CD4-positive, alpha-beta memory T cell (primary cell): ENCODE measurements at places on chromosomes 5 and 9. TPM values are rescaled to one million over a fixed set of nuclear protein-coding genes. Genes with fewer than 3 reads are reported as not detected.

- H3K27me3 ChIP-seq, result no peaks in the 10 kb centered on the region
- H3K4me3 ChIP-seq, result no peak overlapping the region
- peaks cover 38% of the 10 kb centered on the region for H3K4me1 ChIP-seq
- no peaks in the 10 kb centered on the region for H3K36me3 ChIP-seq
- no peak overlapping the region for H3K27ac ChIP-seq
- no peak for DNase-seq
Observed at GRCh38 chr5:136040746-136041415, 12.1 kb downstream of the TGFBI start.

DNA sequence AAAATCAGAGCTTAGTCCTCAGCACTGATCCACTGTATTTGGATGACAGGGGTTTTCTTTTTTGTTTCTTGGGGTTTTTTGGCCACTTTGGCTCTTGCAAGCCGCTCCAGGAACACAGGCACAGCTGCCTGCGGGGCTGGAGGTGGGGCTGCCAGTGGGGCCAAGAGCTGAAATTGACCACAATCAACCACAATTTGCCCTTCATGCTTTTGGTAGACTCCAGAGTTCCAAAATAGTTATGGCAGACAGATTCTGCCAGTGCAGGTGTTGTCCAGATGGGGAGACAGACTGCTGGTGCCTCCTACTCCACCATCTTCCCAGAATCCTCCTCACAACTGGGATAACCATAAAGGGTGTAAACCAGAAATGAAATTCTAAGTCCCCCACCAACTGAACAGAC is 36.5 kb downstream of the PLEKHG4B start:
- no peaks in the 10 kb centered on the region for H3K4me1 ChIP-seq
- no peak overlapping the region for H3K4me3 ChIP-seq
- H3K36me3 ChIP-seq, result no peaks in the 10 kb centered on the region
- H3K27me3 ChIP-seq, result no peaks in the 10 kb centered on the region
- no peak for DNase-seq

- peaks cover 49% of the 10 kb centered on the region for H3K4me1 ChIP-seq
- no peak overlapping the region for H3K27ac ChIP-seq
- H3K27me3 ChIP-seq, result no peaks in the 10 kb centered on the region
- peaks cover 23% of the 10 kb centered on the region for H3K36me3 ChIP-seq
- no peak overlapping the region for H3K4me3 ChIP-seq
Observed at GRCh38 chr9:137760426-137760825, 117.2 kb upstream of the CACNA1B start.

- no peak for DNase-seq
- no peak overlapping the region for H3K27ac ChIP-seq
Observed at GRCh38 chr5:51618234-51618633, 235.0 kb downstream of the ISL1 start.

The SH3RF2 gene
- not detected for total RNA-seq

The CCDC107 gene
- total RNA-seq, result 28.4 TPM

The OR1L6 gene
- total RNA-seq, result not detected

DNA sequence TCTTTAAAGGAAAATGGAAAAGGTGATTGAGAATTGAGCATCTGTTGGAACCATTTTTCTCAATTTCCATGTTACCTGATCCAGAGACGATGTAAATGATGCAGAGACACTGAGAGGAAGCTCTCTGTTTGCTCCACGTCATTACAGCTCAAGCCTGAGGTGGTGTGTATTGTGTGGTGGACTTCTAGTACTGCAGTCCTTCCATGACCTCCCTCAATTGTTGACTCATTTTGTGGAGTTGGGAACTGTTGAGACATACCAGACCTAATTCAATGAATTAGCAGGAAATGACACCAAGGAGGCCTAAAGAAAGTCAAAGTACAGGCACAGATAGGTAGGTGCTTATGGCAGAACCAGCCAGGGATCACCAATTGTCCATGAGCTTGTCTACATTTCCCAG is 15.6 kb upstream of the LVRN start:
- no peak overlapping the region for H3K27ac ChIP-seq
- DNase-seq, result no peak
- H3K4me3 ChIP-seq, result no peak overlapping the region
- no peaks in the 10 kb centered on the region for H3K27me3 ChIP-seq
- H3K36me3 ChIP-seq, result no peaks in the 10 kb centered on the region
- no peaks in the 10 kb centered on the region for H3K4me1 ChIP-seq

DNA sequence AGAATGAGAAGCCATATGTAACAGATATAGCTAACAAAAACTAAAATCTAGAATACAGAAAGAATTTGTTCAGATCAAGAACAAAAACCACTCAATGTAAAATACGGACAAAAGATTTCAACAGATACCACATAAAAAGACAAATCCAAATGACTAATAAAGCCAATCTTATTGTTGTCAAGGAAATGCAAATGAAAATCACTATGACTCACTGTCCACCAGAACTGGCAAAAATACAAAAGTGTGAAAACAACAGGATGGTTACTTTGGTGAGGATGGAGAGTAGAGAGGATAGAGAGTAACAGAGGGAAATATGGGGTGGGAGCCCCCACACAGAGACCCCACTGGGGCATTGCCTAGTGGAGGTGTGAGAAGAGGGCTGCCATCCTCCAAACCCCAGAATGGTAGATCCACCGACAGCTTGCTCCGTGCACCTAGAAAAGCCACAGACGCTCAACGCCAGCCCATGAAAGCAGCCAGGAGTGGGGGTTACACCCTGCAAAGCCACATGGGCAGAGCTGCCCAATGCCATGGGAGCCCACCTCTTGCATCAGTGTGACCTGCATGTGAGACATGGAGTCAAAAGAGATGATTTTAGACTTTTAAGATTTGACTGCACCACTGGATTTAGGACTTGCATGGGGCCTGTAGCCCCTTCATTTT is 15.2 kb upstream of the RHOBTB3 start:
- H3K4me3 ChIP-seq, result no peak overlapping the region
- no peaks in the 10 kb centered on the region for H3K36me3 ChIP-seq
- no peak for DNase-seq
- H3K27ac ChIP-seq, result no peak overlapping the region

DNA sequence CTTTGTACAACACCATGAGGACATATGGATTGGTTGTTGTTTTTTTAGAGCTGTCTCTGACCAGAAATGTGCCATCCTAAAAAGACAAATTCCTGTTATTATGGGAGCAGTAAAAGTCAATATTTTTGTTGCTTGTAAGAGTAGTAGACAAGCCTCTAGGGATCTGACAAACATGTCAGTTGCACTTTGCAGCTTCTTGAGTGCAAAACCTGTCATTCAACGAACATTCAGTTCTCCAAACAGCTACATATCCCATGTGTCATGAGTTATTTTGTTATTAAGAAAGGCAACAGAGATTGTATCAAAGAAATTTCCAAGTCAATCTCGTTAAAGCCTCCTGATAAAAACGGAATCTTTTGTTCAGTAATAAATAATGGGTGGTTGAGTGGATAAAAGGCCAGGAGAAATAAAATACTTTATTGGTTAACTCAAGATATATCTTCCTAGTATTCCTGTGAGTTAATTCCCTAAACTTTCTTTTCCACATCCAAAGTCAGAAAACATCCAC is 18.1 kb downstream of the C5orf58 start:
- H3K4me1 ChIP-seq, result peaks cover 43% of the 10 kb centered on the region
- no peak overlapping the region for H3K4me3 ChIP-seq
- no peak overlapping the region for H3K27ac ChIP-seq
- DNase-seq, result no peak
- no peaks in the 10 kb centered on the region for H3K27me3 ChIP-seq

GRCh38 chr5:88785746-88786565 is 97.0 kb downstream of the MEF2C start:
- no peaks in the 10 kb centered on the region for H3K27me3 ChIP-seq
- H3K36me3 ChIP-seq, result no peaks in the 10 kb centered on the region
- H3K4me1 ChIP-seq, result no peaks in the 10 kb centered on the region
- no peak for DNase-seq

The TAF1L gene
- total RNA-seq, result 0.12 TPM

The AFF4 gene
- total RNA-seq, result 61.6 TPM

The MLANA gene
- total RNA-seq, result not detected

DNA sequence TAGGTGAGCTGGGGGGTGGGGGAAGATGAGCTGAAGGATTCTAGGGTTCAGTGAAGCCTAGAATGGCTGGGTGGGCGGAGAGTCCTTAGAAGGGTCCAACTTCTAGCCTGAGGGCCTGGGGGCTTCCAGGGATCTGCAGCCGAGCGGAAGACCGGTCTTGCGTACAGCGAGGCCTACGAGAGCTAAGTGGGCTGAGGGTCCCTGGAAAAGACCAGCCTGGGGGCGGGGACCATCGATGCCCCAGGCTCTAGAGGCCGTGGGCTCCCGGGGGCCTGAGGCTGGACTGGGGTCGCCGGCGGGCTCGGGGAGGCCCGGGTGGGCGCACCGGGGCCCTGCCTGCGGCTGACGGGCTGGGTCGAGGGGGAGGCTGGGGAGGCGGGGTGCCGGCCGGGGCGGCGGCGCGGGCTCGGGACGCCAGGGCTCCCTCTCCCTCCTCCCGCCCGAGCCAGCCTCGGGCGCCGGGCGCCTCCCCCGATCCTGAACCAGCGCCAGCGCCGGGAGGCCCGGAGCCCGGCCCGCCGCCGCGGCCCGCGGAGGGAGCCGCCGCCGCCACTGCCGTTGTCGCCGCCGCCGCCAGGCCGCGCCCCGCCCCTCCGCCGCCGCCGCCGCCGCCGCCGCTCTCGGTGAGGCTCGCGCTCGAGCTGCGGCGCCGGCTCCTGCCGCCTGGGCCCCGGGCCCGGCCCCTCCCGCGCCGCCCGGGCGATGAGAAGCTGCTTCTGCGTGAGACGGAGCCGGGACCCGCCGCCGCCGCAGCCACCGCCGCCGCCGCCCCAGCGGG is at the start of gene MVB12B:
Gene MVB12B, plus strand, starts transcription at position 602 of the 778 bp plus-strand sequence. Its CDS starts 101 bp downstream, at position 703.
- H3K36me3 ChIP-seq, result no peaks in the 10 kb centered on the region
- peak within 1 kb of the TSS; percentile 55 for H3K4me3 ChIP-seq
- DNase-seq, result peak; percentile 61
- H3K27ac ChIP-seq, result peak within 1 kb of the TSS; percentile 50

- H3K27me3 ChIP-seq, result no peaks in the 10 kb centered on the region
- peak within 1 kb of the TSS; percentile 84 for H3K27ac ChIP-seq
- H3K4me1 ChIP-seq, result peaks cover 31% of the 10 kb centered on the region
- peak within 1 kb of the TSS; percentile 71 for H3K4me3 ChIP-seq
Observed at GRCh38 chr5:95646569-95647431, at the start of gene RFESD. Gene RFESD (plus strand): TSS chr5:95646777. CDS start chr5:95652272, 5,495 bp downstream.

DNA sequence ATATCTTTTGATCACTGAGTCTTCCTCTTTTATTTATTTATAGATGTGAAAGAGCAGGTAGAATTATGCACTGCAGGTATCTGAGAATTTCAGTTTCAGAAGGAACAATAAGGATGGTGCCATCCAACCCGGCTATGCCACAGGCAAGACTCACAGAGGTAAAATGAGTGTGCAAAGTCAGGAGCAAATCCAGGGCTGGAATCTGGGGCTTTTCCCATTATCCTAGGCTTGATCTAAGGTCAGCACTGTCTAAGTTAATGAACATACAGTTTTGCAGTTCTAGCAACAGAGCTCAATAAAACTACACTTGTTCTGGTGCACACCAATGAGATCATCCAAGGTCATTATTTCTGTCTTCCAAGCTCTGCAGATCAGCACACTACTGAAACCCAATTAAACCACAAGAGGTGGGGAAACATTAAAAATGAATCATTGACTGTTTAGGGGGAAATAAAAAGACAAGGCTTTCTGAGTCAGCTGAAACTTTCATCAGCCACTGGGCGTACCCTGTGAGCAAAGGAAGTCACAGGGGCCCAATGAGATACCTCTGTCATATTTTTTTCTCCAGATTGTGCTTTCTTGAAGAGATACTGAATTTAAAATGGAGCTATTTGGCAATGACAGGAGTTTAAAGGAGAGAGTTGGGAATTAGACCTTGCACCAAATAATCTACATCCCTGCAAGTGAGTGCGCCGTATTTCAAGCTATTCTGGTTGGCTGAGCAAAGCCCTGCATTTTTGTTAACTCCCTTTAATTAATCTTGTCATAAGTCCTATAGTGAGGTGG is 662.2 kb upstream of the ZNF608 start:
- H3K27ac ChIP-seq, result no peak overlapping the region
- no peaks in the 10 kb centered on the region for H3K27me3 ChIP-seq
- H3K4me3 ChIP-seq, result no peak overlapping the region

DNA sequence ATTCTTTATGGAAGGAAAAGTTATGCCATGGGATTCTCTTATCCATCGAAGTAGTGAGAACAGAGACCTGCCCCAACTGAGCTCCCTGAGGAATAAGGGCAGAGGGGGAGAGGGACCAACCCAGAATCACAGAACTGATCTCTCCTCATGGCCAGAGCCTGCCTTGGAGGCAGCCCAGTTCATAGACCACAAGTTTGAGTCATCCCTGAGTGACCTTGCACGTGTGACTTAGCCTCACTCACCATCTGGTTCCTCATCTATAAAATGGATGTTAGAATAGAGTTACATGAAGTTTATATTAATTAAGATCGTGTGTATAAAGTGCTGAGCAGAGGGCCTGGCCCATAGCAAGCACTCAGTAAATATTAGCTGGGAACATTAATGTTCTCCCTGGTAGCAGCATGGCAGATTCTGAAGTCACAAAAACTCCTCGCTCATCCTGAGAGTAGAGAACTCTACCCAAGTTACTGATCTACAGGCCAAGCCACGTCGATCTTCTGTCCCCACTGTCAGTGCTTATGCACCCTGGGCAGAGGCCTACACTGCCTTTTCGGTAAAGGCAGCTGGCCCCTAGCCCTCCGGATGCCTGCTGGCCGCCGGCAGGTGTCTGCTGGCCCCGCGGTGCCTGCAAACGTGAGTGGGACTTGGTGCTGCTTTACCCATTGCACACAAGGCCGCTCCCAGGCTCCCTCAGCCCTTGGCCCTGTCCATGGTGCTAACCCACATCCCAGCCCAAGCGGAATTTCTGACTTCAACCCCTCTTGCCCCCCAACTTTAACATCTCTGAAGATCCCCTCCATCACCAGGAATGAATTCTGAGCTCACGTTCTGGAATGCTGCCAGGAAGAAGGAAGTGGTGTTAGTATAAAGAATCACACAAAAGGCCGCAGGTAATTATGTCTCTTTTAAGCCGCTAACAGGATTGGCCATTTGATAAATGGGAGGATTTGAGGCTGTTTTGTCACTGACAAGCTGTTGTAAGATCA is 61.1 kb upstream of the ARAP3 start:
- no peaks in the 10 kb centered on the region for H3K36me3 ChIP-seq
- H3K27me3 ChIP-seq, result no peaks in the 10 kb centered on the region

- H3K4me3 ChIP-seq, result no peak overlapping the region
- H3K36me3 ChIP-seq, result no peaks in the 10 kb centered on the region
- no peaks in the 10 kb centered on the region for H3K27me3 ChIP-seq
- DNase-seq, result no peak
Observed at GRCh38 chr9:103681435-103681834, 412.7 kb upstream of the SMC2 start.

The PCDHGA8 gene
- 0.17 TPM for total RNA-seq

The FIBCD1 gene
- total RNA-seq, result not detected

DNA sequence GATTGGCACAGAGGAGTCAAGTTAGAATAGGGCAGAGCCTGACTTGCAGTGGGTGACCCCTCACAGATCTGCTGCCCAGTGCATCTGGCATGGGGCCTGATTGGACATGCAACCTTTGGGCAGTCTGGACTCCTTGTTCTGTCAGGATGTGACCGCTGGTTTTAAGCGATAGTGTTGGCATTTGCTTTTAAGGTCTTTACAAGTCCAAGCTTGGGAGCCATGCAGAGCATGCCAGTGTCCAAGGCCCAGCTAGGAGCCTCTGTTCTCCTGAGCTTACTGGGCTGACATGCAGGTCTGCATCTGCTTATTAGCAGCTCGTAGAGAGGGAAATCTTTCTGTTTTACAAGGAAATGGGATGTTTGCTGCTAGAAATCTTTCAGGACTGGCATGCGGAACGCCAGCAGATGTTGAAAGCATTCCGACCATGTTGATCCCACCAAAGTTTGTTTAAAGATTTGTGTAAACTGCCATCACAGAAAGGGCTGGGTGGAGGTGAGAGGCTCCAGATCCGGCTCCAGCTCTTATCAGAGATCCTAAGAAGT is 27.5 kb downstream of the GADD45G start:
- no peaks in the 10 kb centered on the region for H3K27me3 ChIP-seq
- no peak overlapping the region for H3K27ac ChIP-seq
- no peak for DNase-seq
